OCI-LY7 (cell line): ENCODE measurements at places on chromosomes 11 and 22. TPM values are rescaled to one million over a fixed set of nuclear protein-coding genes. Genes with fewer than 3 reads are reported as not detected.
A peak's percentile ranks its signal among the peaks of the same experiment; 100 is the strongest.

DNA sequence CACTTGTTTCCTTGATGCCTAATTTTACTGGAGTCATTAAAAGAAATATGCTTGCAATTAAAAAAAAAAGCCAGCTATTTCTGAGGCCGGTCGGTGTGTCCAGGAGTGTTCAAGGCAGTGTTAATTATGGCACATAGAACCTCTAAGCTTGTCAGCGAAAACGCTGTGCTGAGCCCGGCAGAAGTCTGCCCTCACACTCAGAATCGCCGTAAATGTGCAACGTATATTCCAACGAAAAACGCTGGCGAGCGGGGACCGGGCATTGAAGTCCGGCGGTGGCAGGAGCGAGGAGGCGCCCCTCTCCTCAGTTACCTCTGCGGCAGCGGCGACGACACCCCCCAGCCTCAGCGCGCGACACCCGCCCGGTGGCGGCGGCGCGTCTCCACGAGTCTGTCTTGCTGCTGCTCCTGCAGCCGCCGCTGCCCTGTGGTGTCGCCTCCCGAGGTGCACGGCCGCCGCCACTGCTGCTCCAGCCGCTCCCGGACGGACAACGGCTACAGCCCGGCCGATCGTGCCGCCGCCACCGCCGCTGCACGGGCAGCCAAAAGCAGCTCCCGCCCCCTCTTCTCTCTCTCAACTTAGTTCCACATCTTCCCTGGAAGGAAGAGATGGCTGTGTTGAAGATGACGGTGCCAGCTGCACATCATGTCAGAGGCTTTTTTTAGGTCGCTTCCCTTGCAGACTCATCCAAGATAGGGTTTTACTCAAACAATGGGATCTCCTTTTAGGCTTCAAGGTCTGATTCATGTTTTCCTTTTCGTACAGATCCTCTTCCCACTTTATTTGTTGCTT lies 56.0 kb downstream of the JAM3 start:
- DNase-seq, result no peak

- no peak for DNase-seq
These were observed 39.0 kb downstream of the PAMR1 start for GRCh38 chr11:35486446-35486845.

GRCh38 chr11:70124321-70125000 lies 46.3 kb downstream of the ANO1 start:
- no peak for DNase-seq

The PAMR1 gene
- total RNA-seq, result not detected in 2 replicates

DNA sequence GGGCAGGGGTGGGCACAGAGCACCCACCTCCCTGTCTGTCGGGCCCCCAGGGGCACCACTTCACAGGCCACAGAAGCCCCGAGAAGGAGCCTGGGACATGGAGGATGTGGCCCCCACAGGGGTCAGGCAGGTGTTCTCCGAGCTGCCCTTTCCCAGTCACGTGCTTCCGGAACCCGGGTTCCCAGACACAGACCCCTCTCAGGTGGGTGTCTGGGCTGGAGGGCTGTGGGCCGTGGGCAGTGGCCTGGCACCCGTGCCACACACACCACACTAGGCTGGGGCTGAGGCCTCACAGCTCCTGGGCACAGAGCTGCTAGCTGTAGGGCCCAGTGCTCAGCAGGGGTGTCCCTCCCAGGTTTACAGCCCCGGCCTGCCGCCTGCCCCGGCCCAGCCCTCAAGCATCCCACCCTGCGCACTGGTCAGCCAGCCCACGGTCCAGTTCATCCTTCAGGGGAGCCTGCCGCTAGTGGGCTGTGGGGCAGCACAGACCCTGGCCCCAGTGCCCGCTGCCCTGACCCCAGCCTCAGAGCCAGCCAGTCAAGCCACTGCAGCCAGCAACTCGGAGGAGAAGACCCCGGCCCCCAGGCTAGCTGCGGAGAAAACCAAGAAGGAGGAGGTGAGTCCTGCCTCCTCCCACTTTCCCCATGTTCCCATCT lies 5.5 kb downstream of the IRF7 start:
- DNase-seq, result no peak

DNA sequence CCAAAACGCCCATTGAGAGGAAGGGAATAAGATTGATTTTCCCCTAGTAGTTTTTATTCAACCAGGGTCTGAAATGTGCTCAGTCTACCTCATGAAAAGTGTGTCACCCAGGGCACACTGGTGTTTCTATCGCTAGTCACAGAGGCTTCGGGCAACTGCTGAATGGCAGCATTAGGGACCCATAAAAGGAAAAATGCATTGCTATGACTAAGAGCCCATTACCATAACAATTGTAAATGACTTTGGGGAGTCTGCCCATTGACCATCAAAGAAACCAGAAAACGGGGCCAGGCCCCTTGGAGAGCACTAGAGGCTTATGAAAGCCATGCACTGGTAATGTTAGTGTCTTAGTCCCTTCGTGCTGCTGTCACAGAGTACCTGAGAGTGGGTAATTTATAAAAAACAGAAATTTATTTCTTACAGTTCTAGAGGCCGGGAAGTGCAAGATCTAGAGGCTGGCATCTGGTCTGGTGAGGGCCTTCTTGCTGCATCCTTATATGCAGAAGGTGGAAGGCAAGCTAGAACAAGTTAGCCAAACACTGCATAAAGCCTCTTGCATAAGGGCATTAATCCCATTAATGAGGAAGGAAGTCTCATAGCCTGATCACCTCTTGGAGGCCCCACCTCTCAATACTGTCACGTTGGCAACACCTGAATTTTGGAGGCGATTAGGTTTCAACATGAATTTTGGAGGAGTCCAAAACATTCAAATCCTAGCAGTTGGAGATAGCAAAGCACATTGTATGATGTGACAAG lies 306.7 kb downstream of the ST3GAL4 start:
- no peak for DNase-seq

DNA sequence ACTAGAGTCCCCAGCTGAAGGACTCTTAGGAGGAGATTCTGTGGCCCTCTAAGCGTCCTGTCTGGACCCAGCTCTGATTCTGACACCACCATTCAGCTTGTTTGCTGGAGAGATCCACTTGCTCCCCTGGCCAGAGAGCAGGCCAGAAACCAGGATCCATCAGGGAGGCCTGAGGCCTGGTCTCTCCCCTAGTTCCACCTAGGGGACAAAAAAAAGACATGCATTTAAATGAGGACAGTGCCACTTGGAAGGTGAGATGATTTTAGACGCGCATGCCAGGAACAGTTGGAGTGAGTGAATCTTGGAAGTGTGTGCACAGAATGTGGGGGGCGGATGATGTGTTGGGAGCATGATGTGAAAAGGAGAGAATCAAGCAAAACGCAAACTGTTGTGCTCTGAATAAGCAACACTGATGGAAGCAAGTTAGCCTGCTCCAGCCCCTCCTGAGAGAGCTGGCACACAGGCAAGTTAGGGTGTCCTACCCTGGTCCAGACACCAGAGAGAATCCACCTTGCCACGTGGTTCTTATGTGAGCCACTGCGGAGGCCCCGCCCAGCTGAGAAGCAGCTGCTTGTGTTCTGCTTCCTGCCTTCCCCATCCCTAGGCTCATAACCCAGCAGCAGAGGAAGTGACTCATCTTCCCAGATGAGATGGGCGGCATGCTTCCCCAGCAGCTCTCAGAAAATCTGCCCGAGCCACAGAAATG lies 8.0 kb upstream of the SLCO2B1 start:
- peak; percentile 83 for DNase-seq

GRCh38 chr22:26453812-26454500 lies 24.9 kb downstream of the ASPHD2 start:
- no peak for DNase-seq

The MRGPRE gene
- not detected in 2 replicates for total RNA-seq

The PIWIL4 gene
- 0.15 TPM in 1 of 2 replicates, not detected in the other for total RNA-seq

DNA sequence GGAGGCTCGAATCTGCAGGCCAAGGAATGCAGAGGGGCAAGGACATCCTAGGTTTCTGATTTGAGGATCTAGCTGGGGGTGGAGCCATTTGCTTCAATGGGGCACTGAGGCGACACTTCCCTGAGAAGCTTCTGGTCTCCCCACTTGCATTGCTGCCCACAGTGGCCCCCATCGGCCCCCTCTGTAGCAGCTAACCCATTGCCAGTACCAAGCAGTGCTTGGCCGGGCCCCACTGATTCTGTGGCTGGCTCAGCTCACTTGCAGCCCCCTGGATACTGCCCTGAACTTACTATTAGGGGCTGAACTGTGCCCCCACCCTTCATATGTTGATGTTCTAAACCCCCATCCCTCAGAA lies 42.9 kb upstream of the SHISAL1 start:
- no peak for DNase-seq

- no peak for DNase-seq
These were observed 10.0 kb downstream of the IGSF9B start for GRCh38 chr11:133946541-133947318.

GRCh38 chr11:118012083-118012669 lies 26.0 kb downstream of the IL10RA start:
- peak; percentile 59 for DNase-seq
